Naive thymus-derived CD8-positive, alpha-beta T cell (primary cell): ENCODE measurements at places on chromosomes 16 and 17. TPM values are rescaled to one million over a fixed set of nuclear protein-coding genes. Genes with fewer than 3 reads are reported as not detected.
A peak's percentile ranks its signal among the peaks of the same experiment; 100 is the strongest.

Gene IFT20
- 56.6 TPM for polyA plus RNA-seq

- DNase-seq, result no peak
These were observed 3.6 kb downstream of the DLX3 start for GRCh38 chr17:49991409-49991808.

- no peak for DNase-seq
These were observed 4.6 kb downstream of the CNTD1 start for GRCh38 chr17:42803074-42803883.

Gene EVPLL
- polyA plus RNA-seq, result not detected

- DNase-seq, result no peak
These were observed 118.4 kb downstream of the SNX11 start for GRCh38 chr17:48225725-48226567.

DNA sequence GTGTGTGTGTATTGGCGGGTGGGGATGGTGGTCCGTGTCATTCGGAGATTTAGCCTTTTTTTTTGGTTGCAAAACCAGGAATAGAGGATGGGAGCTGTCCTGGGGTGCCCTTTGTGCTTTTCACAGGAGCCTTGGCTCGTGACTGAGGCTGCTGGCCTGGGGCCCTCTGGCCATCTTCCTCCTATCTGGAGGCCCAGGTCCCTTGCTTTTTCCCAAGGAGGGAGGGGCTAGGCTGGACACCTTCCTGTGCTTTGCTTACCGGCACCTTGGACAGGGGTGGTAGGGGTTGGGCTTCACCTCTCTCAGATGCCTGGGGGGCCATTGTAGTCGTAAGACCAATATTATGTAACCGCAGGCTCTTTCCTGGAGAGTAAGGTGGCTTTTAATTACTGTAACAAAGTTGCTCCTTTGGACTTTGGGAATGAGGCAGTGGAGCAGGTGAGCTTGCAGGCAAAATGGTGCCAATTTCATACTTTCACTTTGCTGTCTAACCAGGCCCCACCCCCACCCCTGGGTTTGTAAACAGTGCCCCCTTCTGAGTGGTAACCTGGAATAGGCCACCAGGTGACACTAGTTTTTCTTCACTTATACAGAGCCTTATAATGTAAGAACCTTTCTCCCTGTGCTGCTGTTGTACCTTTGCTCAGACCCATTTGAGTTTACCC is 1.2 kb downstream of the DYNLL2 start:
- DNase-seq, result peak; percentile 47

Gene CDH15
- polyA plus RNA-seq, result not detected

GRCh38 chr16:15874745-15875314 is 13.6 kb downstream of the CEP20 start:
- DNase-seq, result no peak

GRCh38 chr17:44331249-44331760 is 6.7 kb upstream of the SLC25A39 start:
- DNase-seq, result peak; percentile 63

- no peak for DNase-seq
These were observed 18.0 kb upstream of the RNF135 start for GRCh38 chr17:30952638-30953393.

Gene DHRS7C
- not detected for polyA plus RNA-seq

DNA sequence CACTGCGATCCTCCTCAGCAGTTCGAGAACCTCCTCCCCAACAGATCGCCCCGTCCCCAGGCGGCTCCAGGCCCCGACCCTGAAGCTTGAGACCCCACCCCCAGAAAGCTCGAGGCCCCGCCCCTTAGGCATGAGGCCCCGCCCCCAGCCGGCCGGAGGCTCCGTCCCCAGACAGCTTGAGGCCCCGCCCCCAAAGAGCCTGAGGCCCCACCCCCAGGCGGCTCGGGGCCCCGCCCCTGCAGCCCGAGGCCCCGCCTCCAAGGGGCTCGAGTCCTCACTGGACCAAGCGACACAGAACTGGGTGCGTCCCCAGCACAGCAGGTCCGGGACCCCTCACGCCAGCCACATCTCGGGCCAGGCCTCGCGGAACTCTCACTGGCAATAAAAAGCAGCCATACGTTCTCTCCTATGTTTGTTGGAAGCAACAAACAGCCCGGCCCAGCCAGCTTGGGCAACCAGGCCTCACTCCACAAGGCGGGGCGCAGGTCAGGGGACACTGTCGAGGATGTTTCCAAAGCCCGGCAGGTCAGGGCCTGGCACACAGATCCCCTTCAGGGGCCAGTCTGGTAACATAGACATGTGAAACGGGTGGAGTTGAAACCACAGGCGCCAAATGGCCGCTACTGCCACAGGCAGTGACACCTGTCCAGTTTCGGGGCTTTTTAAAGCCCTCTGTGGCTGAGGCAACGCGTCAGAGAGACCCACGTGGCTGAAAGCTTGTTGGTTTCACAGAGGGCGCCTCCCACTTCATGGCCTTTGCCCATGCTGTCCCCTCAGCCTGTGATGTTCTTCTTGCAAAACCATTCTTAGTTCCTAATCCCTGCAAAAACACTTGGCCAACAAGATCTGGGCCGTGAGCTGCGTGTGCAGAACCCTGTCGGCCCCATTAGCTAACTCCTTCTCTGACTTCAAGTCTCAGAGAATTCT is 224.2 kb downstream of the PARN start:
- DNase-seq, result no peak

Gene PPY
- polyA plus RNA-seq, result not detected

DNA sequence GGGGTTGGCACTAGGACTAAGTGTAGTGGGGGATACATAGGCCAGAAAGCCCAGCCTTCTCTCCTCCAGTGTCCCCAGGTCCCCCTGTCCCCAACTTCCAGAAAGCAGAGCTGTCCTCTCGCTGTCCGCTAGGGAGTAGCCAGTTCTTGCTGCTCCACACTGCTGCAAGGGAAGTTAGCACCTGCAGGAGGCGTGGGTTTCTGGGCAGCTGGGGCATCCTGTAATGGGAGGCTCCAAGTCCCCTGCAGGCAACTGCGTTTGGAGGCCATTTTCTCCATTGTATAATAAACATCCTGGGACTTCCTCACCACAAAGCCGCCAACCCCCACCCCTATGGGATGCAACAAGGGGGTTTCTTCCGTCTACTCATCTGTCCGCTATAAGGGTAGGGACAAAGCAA is 1.7 kb downstream of the RPRML start:
- DNase-seq, result no peak

Gene TBC1D3
- polyA plus RNA-seq, result not detected

DNA sequence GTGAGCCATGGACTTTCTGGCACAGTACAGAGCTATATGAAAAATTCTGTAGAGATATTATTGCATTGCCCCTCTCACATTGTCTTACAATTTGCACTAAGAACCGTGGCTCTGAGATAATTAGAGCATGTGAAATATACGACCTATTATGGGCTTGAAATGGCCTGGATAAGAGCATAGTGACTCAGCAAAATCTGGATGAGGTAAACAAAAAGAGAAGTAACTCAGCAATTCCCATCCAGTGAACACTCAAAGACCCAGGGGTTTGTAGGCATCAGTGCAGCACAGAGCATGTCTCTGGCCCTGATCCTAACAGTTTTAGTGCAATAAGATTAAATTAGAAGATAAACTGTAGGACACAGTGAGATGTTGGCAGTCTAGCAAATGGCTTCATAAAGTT is 317.2 kb upstream of the MYOCD start:
- no peak for DNase-seq

- no peak for DNase-seq
These were observed 356.3 kb upstream of the SOX9 start for GRCh38 chr17:71764505-71764904.

GRCh38 chr16:64167936-64168335 is 953.9 kb downstream of the CDH11 start:
- no peak for DNase-seq

- no peak for DNase-seq
These were observed 61.8 kb upstream of the RBFOX1 start for GRCh38 chr16:7270823-7271222.

- DNase-seq, result peak; percentile 84
These were observed 8.0 kb downstream of the ALOX12B start for GRCh38 chr17:8079291-8080207.

Gene CA4
- polyA plus RNA-seq, result not detected

DNA sequence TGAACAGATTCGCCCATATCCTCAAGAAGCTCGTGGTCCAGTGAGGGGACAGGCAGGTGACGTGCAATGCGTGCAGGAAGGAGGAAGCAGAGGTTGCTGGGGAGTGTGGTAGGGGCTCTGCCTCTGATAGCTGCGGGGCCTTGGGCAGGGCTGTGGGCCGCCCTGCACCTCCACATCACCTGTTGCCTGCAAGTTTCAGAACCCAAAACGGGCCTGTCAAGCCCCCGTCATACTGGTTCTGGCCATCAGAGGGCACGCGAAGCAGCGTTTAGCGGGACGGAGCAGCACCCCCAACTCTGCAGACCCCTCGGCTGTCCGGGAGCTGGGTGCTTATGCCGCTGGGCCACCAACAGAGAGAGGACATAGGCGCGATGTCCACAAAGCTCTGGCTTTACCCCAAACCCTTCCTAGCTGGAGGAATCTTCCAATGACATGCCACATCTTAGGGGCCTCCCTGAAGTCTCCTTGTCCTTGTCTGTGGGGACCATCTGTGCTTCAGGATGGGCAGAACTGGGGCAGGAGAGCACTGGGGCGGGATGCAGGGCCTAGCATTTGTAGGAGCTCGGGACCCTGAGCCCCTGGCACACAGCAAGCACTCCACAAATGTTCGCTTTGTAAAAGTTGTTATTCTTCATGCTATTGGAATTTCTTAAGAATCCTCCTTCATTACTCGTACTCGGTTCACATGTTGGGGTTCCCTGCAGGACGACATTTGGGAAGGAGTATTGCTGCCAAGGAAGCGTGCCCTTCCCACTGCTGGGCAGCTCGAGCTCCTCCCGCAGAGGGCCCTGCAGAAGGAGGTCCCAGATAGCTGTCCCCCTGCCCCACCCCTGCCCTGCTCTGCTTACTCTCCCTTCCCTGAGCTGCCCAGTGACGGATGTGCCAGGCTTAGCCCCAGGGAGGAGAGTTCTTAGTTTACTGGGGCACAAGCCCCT is 64.3 kb downstream of the CNGB1 start:
- DNase-seq, result peak; percentile 18

- no peak for DNase-seq
These were observed 17.1 kb upstream of the C17orf58 start for GRCh38 chr17:68013385-68013784.

GRCh38 chr17:82865774-82866395 is 26.1 kb upstream of the ZNF750 start:
- DNase-seq, result no peak

Gene STX1B
- polyA plus RNA-seq, result not detected

GRCh38 chr16:4591706-4592470 is 22.8 kb downstream of the UBALD1 start:
- DNase-seq, result no peak

Gene KLHL10
- not detected for polyA plus RNA-seq

GRCh38 chr16:5065813-5066212 is at the start of gene C16orf89:
C16orf89 (minus strand) TSS chr16:5065956; CDS start chr16:5065908, 48 bp downstream.
- no peak for DNase-seq

Gene TMC5
- not detected for polyA plus RNA-seq

Gene TOP2A
- not detected for polyA plus RNA-seq

GRCh38 chr17:19264681-19265080 is 27.5 kb downstream of the EPN2 start:
- DNase-seq, result no peak

Gene GSPT1
- 91.1 TPM for polyA plus RNA-seq

DNA sequence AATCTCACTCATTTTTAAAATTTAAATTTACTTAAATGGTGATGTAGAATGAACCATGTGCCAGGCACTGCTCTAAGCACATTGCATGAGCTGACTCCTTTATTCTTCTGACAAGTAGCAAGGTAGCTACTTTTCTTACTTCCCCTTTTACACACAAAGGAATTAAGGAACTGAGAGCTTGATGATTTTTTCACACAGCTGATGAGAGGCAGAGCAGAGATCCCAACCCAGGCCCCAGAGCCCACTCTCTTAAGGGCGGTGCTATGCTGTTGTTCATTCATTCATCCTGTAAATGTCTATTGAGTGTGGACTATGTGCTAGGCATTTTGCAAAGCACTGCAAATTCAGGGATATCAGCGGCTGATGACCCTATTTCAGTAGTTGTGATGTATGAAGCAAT is 17.9 kb downstream of the SEC14L5 start:
- no peak for DNase-seq

GRCh38 chr17:80827646-80828643 is 163.7 kb upstream of the CHMP6 start:
- peak; percentile 36 for DNase-seq

DNA sequence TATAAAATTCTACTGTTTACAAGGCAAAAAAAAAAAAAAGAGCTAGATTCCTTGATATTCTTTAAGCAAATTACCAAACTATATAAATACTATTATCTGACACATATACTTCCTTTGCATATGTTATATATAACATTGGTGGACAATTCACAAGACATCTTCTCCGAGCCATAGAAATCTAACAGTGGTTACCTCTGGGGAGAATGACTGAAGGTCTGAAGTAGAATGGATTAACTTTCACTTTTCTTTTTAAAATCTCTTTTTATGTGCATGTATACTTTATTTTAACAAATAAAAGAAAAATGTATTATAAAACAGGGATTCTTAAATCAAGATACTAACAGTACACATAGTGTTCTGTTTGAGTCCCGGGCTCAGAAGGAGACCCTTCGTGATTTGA is 131.0 kb downstream of the MRTFB start:
- no peak for DNase-seq

GRCh38 chr16:48498769-48499631 is 111.0 kb downstream of the N4BP1 start:
- no peak for DNase-seq

- DNase-seq, result no peak
These were observed 28.4 kb upstream of the SLC25A19 start for GRCh38 chr17:75317671-75318070.

Gene OR2C1
- 0.39 TPM for polyA plus RNA-seq

DNA sequence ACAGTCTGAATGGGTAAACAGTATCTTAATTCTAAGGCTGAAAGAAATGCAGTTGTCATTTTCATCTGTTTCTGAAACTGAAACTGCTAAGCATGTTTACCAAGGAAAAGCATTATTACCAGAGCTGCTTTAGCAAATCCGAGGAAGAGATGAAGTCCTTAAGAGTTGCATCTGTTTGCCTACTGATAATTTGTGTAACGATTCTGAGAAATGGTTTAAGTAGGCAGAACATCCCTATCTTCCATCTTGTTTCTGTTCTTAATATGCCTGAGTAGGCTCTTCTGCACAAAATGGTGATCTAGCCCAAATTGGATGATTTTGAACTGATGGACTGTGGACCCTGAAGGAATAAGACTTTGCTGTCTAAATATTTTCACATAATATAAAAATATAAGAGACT is 34.9 kb downstream of the NUP93 start:
- DNase-seq, result no peak

- no peak for DNase-seq
These were observed 320.1 kb downstream of the CBLN1 start for GRCh38 chr16:48961546-48961945.

- no peak for DNase-seq
These were observed 2.3 kb downstream of the CCL17 start for GRCh38 chr16:57406881-57407280.

Gene ARL17B
- polyA plus RNA-seq, result 32.4 TPM

Gene RASD1
- polyA plus RNA-seq, result 0.23 TPM

Gene SLC5A2
- 2.5 TPM for polyA plus RNA-seq

Gene FBXW10B
- polyA plus RNA-seq, result not detected
